ENCODE measurements at places on chromosomes 16 and 17.

GRCh38 chr16:75572864-75573542 is 6.8 kb downstream of the GABARAPL2 start:
- H3K36me3 ChIP-seq = peaks cover 97% of the 10 kb centered on the region
- no peaks in the 10 kb centered on the region for H3K4me1 ChIP-seq
- DNase-seq = no peak
- no peak overlapping the region for H3K4me3 ChIP-seq

GRCh38 chr16:12240036-12240435 is 263.5 kb downstream of the SNX29 start:
- peaks cover 8% of the 10 kb centered on the region for H3K4me1 ChIP-seq
- H3K36me3 ChIP-seq = no peaks in the 10 kb centered on the region
- H3K27me3 ChIP-seq = no peaks in the 10 kb centered on the region

GRCh38 chr17:78488867-78489634 is 88.1 kb downstream of the DNAH17 start:
- H3K4me1 ChIP-seq = peaks cover 4% of the 10 kb centered on the region
- H3K27ac ChIP-seq = no peak overlapping the region
- peaks cover 9% of the 10 kb centered on the region for H3K27me3 ChIP-seq
- no peaks in the 10 kb centered on the region for H3K36me3 ChIP-seq
- no peak for DNase-seq
- H3K4me3 ChIP-seq = no peak overlapping the region

- DNase-seq = peak; percentile 72
- H3K27ac ChIP-seq = peak overlapping the region; percentile 82
- H3K27me3 ChIP-seq = no peaks in the 10 kb centered on the region
- no peaks in the 10 kb centered on the region for H3K36me3 ChIP-seq
- peaks cover 25% of the 10 kb centered on the region for H3K4me1 ChIP-seq
- no peak overlapping the region for H3K4me3 ChIP-seq
These were observed 2.6 kb downstream of the MXRA7 start for GRCh38 chr17:76707985-76708807.

GRCh38 chr17:64156670-64157069 is 26.7 kb upstream of the ERN1 start:
- no peaks in the 10 kb centered on the region for H3K27me3 ChIP-seq
- H3K4me1 ChIP-seq = peaks cover 14% of the 10 kb centered on the region
- no peak overlapping the region for H3K27ac ChIP-seq
- no peak for DNase-seq

- no peaks in the 10 kb centered on the region for H3K36me3 ChIP-seq
- no peak overlapping the region for H3K4me3 ChIP-seq
- no peak for DNase-seq
- no peaks in the 10 kb centered on the region for H3K27me3 ChIP-seq
These were observed 16.0 kb upstream of the KRT222 start for GRCh38 chr17:40680998-40681397.

- no peaks in the 10 kb centered on the region for H3K27me3 ChIP-seq
- H3K27ac ChIP-seq = no peak overlapping the region
- H3K4me3 ChIP-seq = no peak overlapping the region
- H3K4me1 ChIP-seq = peaks cover under 1% of the 10 kb centered on the region
These were observed 6.3 kb downstream of the CMTR2 start for GRCh38 chr16:71282943-71283342.

DNA sequence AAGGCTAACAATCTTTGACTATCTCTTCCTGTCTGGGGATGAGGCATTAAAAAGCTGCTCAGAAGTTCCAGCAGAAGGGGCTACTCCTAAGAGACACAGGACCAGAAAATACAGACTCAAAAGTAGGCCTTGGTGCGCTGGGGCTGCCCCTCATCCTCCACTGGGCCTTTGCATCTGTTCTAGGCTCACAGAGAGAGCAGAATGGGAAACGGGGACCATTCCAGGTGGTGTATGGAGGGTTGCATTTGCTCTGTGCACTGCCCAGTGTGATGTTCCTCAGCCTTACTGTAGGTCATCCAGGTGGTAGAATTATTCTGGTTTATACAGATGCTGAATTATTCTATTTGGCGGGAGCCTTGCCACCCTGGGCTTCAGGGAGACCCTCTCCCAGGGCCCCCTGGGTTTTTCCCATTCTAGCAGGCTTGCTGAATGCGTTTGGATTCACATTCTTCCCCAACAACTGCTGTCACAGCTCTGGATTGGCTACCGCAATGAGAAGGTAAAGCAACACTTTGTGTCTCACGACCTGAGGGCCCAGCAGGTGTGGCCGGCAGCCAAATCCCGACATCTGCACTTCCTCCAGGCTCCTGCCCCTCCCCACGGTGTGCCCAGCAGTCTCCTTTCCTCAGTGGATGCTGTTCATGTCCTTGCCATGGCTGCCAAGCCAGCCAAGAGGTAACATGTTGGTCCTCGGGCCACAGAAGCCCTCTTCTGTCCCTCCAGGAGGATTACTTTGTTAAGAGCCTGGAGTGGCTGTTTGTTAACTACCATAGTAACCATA is 25.0 kb upstream of the ZNHIT3 start:
- no peak overlapping the region for H3K4me3 ChIP-seq
- no peak for DNase-seq
- H3K27me3 ChIP-seq = no peaks in the 10 kb centered on the region
- no peaks in the 10 kb centered on the region for H3K36me3 ChIP-seq
- H3K27ac ChIP-seq = no peak overlapping the region

- no peak overlapping the region for H3K27ac ChIP-seq
- DNase-seq = no peak
- H3K4me3 ChIP-seq = no peak overlapping the region
- peaks cover 6% of the 10 kb centered on the region for H3K36me3 ChIP-seq
These were observed 2.2 kb downstream of the TIMP2 start for GRCh38 chr17:78922816-78923498.
